ENCODE measurements at places on chromosomes 7 and 10.

DNA sequence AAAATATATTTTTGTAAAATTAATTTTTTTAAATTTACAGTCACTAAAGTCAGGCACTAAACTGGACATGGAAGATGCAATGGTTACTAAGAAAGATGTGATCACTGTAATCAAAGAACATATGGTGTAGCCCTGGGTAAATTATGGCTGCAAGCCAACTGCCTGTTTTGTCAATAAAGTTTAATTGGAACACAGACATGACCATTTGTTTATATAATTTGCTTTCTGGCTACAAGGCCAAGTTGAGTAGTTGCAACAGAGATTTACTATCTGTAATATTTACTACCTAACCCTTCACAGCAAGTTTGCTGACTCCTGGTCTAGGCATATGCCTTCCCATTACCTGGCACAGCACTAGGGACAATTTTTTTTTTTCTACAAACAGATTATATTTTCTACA, 448.9 kb downstream of the ADRA2A start:
- DNase-seq: no peak

DNA sequence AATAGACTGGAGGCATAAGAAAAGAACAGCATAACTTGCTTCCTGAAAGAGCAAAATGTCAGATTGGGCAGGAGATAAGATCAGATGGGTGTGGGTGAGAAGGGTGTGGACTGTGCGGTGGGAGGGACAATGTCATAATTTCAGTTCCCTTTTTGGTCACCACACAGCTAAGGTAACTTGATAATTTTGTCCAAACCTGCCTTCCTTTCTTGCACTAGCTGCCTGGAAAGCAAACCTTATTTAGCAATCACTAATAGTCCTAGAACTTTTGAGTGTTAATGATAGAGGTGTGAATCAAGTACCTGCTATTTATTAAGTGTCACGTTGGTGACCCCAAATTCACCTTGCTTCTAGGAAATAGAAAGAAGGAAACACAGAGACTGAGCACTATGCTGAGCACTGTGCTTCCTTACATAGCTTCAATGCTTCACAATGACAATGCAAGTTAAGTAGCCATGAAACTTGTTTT, 72.4 kb upstream of the SP4 start:
- no peak for DNase-seq

DNA sequence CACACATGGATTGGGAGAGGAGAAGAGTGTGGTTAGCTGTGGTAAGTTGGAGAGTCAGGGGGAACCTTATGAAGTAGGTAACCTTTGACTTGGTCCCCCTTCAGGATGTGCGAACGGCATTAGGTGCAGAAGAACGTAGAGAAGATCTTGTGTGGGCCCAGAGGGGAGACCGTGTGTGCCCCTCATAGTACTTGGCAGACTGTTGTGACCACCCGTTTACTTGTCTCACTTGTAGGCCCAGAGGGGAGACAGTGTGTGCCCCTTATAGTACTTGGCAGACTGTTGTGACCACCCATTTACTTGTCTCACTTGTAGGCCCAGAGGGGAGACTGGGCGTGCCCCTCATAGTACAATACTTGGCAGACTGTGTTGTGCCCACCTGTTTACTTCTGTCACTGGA, 2.6 kb downstream of the GTPBP4 start:
- no peak for DNase-seq

GRCh38 chr7:1700086-1700485, 30.0 kb downstream of the ELFN1 start:
- no peak for DNase-seq

DNA sequence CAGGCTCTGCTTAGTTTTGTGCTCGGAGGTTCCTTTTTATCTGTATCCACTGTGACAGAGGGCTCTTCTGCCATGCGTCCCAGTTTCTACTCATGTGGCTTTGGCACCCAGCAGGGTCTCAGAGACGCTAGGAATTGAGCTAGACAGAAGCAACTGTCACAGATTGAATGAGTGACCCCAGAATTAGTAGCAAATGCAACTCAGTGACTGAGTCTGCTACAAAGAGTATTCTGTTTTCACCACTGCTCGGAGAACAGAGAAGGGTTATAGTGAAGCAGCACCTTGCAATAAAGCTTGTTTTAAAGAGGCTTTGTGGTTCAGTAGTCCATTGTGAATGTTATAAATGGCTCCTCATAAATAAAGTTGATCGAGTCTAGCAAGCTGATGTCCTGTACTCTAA, 113.2 kb downstream of the DNAH11 start:
- no peak for DNase-seq

- DNase-seq: no peak
Observed at GRCh38 chr7:27478556-27478955, 184.1 kb downstream of the HIBADH start.

DNA sequence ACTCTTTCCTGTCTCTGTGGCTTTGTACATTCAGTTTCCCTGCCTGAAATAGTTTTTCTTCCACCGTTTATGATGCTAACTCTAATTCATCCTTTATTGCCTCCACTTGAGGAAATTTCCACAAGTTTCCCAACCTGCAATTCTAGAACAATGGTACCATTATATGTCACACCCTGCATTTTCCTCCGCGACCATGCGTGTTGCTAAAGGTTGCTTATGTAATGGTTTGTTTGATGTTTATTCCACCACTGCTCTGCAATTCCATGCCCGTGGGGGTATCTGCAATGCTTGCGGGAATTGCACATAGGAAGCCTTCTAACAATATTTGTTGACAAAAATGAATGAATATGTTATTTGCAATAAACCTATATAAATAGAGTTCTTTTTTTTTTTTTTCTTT, 69.5 kb upstream of the ST8SIA6 start:
- no peak for DNase-seq

DNA sequence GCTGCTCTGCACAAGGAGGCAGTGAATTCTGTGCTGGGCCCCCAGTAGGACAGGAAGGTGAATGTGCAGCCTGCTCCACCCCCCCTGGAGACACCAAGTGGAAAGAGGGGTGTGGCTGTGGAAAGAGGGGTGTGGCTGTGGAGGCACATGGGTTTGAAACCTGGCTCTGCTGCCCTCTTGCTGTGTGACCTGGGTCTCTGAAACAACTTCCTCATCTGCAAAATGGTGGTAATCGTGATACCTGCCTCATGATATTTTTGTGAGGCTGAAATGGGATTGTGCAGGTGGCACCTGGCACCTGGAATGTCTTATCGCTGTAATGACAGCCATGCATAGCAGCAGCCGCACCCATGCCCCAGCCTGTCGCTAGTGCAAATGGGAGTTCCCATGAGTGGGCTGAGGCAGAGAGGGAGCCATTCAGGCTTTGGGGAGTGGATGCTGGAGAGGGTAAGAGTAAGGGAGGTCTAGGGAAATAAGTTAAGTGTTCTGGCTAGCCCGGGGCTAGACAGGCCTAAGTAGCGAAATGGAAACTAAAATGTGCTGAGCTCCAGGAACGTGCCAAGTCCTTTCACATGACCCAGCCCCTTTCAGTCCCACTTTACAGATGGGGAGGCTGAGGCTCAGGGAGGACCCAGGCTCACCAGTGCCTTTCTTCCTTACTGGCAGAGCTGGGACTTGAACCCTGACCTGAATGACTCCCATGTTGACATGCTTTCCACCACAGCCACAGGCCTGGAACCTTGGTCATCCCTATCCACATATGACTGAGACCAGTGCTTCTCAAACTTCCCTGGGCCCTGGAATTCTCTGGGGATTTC, 35.0 kb downstream of the C10orf105 start:
- DNase-seq: no peak

DNA sequence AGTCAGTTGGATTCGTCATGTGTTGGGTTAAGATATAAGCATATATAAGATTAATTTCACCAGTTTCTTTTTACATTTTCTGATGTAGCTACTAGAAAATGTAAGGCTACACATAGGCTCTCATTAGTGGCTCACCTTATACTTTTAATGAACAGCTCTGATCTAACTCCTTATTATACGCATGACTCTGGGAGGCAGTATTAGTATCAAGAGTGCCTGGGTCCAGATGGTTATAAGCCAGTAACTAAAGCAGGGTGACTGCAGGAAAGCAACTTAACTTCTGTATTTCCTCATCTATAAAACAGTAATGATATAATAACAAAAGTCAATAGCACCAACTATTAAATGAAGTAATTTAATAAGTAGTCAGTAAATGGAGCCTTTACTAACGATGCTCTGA, 1.4 kb upstream of the ELMO1 start:
- DNase-seq: no peak

DNA sequence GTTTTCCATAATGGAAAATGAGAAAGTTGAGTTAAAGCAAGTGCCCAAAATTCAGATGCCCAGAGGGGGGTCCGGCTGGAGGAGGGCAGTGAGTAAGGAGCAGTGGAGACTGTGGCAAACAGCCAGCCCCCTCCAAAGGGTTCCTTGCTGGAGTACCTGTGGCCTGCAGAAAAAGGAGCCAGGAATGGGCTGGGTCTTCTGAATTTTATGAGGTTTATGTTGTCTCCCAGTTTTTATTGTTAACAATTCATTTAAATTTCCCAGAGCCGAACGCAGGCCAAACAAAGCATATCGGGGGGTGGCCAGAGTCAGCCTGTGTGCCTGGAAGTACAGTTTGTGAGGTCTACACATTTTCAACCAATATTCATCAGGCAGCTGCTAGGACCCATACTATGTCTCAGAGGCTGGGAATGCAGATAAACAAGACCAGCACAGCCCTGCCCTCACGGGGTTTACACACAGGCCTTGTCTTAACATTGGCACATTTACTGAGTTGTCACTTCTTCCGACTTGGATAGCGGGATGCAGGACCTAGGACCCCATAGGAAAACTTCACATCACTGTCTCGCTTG, 12.9 kb upstream of the CSGALNACT2 start:
- DNase-seq: no peak

GRCh38 chr7:157970744-157971143, 616.9 kb downstream of the PTPRN2 start:
- no peak for DNase-seq

- DNase-seq: no peak
Observed at GRCh38 chr10:21238717-21239116, 286.8 kb downstream of the SKIDA1 start.

DNA sequence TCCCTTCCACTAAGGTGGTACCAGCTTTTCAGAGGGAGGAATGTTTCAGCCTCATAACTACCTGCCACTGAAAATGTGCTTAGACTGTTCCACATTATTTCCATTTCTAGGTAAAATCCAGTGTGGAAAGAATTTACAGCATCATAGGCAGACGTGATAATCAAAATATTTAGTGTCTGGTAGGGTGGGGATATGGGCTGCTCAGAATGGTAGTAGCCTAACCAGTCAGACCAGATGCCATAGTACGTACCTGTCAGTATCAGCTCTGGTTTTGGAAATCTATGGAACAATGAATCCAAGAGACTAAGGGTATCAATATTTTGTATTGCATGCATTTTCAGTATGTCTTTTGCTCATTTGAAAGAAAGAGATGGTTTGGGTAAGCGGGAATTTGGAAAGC, 76.8 kb upstream of the APBB1IP start:
- DNase-seq: no peak

GRCh38 chr7:86947929-86948328, 111.5 kb downstream of the ELAPOR2 start:
- no peak for DNase-seq

DNA sequence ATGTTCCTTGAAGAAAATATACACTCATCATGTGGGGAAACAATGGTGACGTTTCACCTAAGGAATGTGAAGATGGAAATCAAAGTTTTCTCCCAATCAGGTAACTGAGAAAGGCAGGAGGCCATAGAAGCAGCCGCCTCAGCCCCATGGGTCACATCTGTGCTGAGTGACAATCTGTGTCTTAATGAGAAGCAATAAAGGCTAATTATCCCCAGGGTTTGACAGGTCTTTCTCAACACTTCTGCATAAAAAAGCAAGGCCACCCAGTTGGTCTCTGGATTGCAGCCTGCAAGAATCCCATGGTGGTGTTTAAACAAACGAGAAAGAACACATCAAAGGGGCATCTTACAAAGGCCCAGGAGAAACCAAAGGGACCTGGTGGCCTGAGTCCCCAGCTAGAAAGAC, 91.1 kb upstream of the TNS3 start:
- DNase-seq: no peak

DNA sequence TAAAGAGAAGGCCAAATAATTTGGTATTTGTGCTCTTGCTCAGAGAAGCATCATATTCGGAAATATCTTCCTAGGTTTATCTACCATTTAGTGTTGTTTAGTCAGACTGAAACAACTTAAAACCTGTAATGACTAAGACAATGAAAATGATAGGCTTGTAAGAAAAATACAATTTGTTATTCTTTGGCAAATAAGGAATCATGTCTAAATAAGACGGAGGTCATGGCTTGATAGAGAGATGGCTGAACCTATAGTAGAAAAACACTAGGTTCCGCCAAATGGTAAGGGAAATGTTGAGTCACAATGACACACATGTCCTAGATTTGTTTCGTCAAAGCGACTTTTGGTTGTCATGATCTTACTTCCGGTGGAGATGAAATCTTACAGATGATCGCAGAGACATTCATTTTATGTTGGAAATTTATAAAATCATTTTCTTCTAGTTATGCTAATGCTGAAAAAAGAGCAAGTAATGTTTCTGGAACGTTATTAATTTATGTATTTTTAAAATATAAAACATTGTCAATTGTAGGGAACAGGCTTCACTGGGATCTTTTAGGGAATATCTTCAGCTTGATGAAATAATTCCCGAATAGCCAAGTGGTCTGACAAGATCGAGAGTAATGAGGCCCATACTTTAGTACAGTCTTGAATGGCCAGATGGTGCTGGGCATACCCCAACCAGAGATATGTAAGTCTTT, 1.0 kb downstream of the SRGN start:
- DNase-seq: peak; percentile 73

DNA sequence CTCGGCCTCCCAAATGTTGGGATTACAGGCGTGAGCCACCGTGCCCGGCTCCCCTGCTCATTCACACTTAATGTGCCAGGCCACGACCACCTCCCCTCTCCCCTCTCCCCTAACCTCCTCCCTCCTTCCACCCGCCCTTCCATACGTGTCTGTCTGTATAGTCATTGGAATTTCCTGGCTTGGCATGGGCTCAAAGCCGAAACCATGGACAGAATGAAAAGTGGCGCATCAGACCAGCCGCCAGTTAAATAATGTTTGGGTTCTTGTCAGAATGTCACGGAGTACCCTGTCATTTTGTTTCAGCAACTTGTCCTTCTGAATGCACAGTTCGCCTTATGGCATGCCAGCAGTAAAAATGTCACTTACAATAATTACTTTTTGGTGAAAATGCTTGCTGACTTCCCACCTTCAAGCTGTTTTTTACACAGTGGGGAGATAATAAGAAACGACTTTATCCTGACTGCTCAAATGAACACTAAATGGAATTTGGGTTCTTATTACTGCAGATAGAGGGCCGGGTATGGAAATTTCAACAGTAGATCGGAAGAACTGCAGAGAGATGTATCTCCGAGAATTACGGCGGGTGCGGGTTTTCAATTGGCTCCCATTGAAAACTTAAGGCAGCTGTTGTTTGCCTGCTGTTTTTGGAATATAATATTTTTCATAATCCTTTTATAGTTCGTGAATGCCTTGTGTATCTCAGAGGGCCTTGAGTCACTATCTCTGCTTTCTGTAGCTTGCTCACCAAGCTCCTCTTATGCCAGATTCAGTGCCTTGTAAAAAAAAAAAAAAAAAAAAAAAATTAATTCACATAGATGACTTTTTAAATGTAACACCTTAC, 65.5 kb upstream of the SH2B2 start:
- DNase-seq: peak; percentile 16

DNA sequence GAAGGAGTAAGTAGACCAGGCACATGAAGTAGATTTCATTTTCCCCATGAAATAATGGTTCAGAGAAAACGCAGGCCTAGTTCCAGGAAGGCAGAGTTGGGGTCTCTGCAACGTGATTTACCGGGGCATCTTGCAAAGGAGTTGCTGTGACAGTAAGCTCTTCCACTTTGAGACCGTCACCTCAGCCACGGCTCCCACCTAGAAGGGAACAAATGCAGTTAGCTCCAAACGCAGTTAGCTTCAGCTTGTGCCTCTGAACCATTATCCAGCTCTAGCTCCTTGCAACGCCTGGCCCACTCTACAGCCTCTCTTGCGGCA, 7.0 kb upstream of the MYO1G start:
- DNase-seq: no peak

Data from glomerular endothelial cell (primary cell).